Stimulated activated CD4-positive, alpha-beta T cell treated with anti-CD3 and anti-CD28 coated beads, Interleukin-4, amount 100 ng/mL, for 4 hours (primary cell): ENCODE measurements at places on chromosomes 1 and 21.

DNA sequence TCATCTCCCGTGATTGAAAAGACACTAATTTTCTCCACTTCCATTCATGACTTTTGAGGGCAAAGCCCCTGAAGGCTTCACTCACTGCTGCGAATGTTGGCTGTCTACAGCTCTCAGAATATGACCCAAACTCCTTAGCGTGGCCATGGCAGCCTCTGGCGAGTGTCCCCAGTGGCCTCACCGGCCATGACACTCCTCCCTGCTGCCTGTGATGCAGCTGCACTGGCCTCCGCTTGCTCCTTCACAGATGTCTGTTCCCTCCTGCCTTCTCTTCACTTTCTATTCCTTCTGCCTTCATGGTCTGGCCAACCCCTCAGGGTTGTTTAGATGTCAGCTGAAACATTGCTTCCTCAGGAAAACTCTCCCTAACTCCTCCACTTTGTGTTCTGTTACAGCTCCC, 30.8 kb upstream of the PTPRF start:
- no peak for DNase-seq

GRCh38 chr1:55272994-55273393, 57.8 kb upstream of the USP24 start:
- DNase-seq: no peak

- no peak for DNase-seq
These were observed 1.4 kb upstream of the IRF2BP2 start for GRCh38 chr1:234611225-234611846.

DNA sequence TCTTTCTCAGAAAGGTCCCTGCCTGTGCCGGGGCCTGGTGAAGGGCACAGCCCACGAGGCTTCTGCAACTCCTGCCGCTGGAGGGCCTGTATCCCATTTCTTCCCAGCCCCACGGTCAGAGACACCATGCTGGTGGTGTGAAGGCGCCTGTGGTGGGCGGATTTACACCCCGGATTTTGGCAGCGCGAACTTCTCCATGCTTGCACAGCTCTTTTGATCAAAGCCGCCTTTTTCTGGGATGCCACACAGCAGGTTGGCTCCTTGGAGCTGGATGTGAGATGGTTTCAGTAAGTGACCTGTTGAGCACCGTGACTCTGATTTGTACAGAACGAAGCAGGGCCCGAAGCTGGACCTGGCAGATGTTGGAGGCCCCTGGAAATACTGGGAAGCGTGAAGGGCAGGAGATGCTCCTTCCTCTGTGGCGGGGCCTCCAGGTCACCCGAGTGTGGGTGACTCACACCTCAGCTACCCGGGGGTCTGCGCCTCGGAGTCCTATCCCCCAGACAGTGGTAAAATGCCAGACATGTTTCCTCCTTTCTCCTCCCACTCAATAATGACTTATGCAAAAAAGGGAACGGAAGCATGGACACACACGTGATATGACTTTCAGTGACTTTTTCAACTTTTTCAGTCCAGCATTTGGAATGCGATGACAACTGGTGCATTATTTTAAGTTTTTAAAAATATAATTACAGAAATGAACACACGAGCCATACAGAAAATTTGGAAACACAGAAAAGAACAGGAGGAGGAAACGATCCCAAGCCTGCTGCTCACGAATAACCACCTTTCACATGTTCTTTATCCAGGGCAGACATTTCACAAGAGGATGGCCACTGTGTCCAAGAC, 9.0 kb downstream of the UMODL1 start:
- no peak for DNase-seq

GRCh38 chr1:87263785-87264184, 64.9 kb upstream of the LMO4 start:
- no peak for DNase-seq

- no peak for DNase-seq
These were observed 95.9 kb downstream of the HIVEP3 start for GRCh38 chr1:41822866-41823265.

DNA sequence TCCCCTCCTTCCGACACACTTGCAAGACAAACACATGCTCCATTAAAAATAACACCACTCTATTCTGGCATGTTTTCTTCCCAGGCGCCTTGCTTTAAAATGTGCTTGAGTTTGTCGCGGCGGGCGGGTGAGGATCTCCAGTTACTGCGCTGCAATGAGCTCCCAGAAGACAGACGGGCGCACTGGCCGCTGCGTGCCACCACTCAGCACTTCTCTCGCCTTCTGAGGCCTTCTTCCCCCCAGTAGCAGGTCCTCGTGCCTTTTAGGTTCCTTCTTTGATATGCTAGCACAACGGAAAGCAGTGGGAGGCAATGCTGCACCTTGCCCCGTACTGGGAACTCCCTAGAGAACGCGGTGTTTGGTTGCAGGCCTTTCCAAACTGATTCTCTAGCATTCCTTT, 279.5 kb upstream of the NR5A2 start:
- DNase-seq: no peak

DNA sequence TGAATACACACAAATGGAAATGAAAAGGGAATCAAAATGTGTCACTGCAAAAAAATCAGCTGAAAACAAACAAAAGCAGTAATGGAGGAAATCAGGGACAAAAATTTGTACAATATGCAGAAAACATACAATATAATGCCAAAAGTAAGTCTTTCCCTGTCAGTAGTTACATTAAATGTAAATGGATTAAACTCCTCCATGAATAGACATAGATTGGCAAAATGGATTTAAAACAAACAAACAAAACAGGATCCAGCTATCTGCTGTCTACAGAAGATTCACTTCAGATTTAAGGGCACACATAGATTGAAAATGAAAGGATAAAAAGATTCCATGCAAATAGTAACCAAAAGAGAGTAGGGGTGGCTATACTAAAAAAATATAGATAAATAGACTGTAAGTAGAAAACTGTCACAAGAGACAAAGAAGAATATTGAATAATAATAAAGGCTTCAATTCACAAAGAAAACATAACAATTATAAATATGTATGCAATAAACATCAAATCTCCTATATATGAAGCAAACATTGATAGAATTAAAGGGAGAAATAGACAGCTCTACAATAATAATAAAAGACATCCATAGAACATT, 42.2 kb upstream of the ERO1B start:
- DNase-seq: no peak

GRCh38 chr1:116006486-116006964, 30.2 kb downstream of the SLC22A15 start:
- no peak for DNase-seq

GRCh38 chr1:35559317-35559944, 1.8 kb downstream of the NCDN start:
- no peak for DNase-seq

GRCh38 chr1:41319106-41319755, 42.0 kb upstream of the FOXO6 start:
- DNase-seq: no peak

GRCh38 chr21:45305836-45306235, 18.1 kb upstream of the POFUT2 start:
- DNase-seq: no peak

DNA sequence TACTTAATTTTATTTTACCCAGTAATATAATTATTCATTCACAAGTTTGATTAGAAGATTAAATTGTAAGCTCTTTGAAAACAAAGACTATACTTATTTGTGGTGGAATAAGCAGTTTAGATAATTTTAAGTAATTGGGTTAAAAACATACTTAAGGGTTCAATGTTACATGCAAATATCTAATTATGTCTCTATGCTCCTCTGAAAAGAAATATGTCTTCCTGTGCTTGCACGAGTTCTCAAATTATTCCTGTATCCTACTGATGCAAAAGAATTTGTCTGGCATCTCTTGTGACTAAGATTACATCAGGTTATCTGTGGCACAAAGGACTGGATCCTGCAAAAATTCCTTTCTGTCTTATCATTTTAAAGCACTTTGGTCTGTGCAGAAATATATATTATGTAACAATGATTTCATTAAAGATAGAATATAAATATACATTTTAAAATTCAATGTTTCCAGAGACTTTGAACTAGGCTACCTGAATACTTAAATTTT, 416.7 kb downstream of the COL11A1 start:
- DNase-seq: no peak

- no peak for DNase-seq
These were observed 68.2 kb upstream of the COL24A1 start for GRCh38 chr1:86224651-86225310.

DNA sequence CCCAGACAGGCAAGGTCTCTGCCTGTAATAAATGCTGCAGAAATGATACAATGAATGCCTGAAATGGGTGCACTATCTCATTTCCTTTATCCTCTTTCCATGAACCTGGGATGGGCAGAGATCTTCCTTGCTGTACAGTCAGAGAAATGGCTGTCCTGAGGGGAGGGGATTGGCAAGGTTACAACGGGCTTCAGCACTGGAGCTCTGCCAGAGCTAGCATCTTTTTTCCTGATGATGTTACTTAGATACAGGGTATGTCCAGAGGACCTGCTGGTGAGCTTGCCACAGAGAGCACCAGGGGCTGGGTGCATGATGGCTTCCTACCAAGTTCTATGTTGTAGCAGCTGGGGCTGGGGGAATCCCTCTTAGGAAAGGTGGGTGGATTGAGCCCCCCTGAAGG, 115.1 kb downstream of the PLXNA2 start:
- DNase-seq: no peak

GRCh38 chr1:197341626-197342025, 73.6 kb downstream of the CRB1 start:
- DNase-seq: no peak

GRCh38 chr1:116855191-116855619, 54.5 kb upstream of the PTGFRN start:
- no peak for DNase-seq

DNA sequence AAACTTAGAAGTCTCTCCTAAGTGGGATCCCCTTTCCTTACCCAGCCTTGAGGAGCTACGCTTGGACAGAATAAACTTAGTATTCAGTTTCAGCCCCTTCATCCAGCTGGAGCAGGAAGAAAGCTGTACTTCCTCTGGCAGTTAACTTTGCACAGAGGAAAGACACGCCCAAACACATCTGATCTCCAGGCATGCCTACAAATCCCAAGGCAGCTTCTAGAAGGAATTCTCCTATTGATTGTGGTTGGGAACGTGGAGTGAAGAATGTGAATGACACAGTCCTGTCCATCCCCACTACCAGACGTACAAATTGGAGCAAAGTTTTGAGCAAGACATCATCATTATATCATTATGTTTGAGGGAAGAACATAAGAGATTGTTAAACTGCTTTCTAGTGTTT, 6.6 kb upstream of the AK4 start:
- DNase-seq: no peak

DNA sequence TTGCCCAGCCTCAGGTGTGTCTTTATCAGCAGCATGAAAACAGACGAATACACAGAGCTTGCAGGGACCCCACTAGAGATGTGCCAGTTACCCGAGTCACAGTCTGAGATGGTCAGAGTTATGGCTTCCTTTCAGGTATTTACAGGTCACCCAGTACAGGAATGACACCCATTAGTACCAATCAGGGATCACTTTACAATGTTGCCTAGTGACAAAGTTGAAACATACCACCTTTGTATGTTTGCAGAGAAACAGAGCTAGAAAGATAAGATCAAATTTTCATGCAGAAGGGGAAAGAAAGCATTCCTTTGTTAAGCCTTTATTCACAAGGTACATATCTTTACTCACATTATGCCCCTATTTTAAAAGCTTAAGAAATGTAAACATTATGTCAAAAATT, 137.6 kb downstream of the RGS7 start:
- DNase-seq: no peak

DNA sequence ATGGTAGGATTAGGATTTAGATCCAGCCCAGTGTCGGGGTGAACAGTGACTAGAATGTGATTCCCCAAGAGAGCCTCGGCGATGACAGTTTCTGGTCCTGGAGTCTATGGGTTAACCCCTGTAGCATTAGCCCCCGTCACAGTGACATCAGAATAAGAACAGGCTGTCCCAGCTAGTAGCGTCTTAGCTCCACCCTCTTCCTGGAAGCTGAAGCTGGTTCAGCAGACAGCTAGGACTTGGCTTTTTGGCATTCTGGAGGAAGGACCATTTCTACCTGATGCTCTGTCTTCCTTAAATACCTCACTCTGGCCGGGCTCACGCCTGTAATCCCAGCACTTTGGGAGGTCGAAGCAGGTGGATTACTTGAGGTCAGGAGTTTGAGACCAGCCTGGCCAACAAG, 5.0 kb downstream of the NDUFS2 start:
- DNase-seq: no peak

DNA sequence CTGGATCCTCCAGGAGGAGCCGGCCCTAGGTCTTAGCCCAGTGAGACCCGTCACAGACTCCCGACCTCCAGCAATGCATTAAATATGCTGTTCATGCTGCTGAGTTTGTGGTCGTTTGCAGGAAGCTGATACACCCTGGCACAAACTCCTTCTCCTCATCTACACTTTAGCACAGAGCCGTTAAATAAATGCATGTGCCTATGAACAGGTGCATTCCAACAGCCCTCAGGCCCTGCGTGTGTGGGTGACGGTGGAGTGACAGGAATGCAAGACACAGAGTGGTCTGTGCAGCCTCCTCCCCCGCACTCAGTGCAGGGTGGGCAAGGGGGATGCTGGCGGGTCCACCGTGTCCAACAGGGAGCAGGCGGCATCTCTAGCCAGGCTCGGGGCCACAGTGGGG, 106.6 kb upstream of the TMPRSS2 start:
- no peak for DNase-seq

DNA sequence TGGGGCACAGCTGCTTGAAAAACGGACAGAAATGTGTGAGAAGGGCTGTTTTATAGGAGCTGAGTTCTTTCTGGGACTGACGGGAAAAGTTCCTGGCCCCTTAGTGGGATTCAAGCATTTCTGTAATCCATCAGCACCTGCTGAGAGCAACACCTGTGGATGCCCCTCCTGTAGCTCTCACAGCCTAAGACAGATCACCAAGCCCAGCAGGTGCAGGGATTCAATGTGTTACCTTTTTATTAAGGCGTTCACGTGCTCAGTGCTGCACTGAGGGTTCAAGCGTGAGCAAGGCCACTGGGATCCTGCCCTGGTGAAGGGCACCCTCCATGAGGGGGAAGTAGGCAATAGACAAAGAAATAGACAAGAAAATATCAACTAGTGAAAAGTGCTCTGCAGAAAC, 14.9 kb downstream of the OLFML2B start:
- no peak for DNase-seq

- DNase-seq: no peak
These were observed 13.7 kb upstream of the RPL5 start for GRCh38 chr1:92817986-92818764.

- no peak for DNase-seq
These were observed 91.7 kb upstream of the PGBD5 start for GRCh38 chr1:230517786-230518185.

GRCh38 chr1:203437696-203438315, 37.8 kb upstream of the PRELP start:
- DNase-seq: no peak

DNA sequence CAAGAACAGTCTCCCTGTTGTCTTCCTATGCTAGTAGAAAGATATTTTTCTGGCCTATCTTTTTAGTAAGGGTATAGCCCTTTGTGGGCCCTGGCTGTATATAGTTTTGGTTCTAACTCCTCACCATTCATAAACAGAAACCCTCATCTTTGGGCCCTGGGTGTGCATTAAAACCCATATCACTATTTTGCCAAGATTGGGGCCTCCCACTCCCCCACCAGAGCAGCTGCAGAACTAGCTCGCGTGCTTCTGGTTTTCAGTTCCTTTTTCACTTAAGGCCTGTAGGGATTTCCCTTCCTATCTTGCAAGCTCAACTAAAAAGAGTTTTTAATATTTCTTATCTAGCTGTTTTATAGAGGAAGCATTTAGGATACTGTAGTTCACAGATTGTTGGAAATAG, 106.4 kb downstream of the RGL1 start:
- no peak for DNase-seq
